ENCODE measurements at places on chromosomes 5 and 9.

- DNase-seq: no peak
Measured at GRCh38 chr9:134158753-134159392, 5.5 kb downstream of the RNU6ATAC start.

DNA sequence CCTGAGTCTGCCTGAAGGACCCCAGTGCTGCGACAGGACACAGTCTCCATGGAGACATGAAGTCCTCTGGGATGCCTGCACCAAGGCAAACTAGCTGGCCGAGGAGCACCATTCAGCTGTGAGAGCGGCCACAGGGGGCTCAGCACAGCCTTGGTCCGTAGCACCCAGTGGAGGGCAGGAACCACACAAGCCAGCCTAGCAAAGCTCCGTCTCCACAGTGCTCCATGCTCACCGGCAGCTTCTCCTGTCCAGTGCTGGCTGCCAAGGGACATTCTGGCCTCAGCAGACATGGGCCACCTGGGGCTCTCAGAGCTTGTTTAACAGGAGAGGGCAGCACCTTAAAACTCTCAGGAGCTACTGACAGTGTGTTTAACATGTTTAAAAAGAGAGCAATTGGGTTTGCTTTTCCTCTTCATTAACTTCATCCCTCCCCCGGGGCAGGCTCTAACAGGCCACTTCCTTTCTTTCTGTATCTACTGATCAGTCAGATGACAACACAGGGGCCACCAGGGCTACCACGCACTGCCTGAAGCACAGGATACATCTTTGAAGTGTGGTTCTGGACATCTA is 57.0 kb downstream of the SECISBP2 start:
- no peak for DNase-seq

- no peak for DNase-seq
Measured at GRCh38 chr5:151028717-151029116, 8.3 kb downstream of the GPX3 start.

DNA sequence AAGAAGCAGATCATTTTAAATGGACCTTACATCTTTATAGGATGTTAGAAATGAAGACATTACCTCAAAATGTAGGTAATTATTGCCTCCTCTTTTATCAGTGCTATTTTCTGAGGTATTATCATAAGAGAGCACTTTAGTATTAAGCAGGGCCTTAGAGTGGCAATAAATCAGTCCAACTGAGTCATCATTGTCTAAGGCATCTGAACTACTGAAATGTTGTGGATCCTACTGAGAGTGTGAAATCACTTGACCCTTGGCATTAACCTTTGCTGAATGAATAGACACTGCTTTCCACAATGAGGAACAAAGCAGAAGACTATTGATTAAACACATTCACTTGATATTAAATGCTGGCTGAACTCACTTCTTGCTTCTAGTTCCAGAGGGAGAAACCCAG is 224.6 kb upstream of the ARRDC3 start:
- DNase-seq: no peak

DNA sequence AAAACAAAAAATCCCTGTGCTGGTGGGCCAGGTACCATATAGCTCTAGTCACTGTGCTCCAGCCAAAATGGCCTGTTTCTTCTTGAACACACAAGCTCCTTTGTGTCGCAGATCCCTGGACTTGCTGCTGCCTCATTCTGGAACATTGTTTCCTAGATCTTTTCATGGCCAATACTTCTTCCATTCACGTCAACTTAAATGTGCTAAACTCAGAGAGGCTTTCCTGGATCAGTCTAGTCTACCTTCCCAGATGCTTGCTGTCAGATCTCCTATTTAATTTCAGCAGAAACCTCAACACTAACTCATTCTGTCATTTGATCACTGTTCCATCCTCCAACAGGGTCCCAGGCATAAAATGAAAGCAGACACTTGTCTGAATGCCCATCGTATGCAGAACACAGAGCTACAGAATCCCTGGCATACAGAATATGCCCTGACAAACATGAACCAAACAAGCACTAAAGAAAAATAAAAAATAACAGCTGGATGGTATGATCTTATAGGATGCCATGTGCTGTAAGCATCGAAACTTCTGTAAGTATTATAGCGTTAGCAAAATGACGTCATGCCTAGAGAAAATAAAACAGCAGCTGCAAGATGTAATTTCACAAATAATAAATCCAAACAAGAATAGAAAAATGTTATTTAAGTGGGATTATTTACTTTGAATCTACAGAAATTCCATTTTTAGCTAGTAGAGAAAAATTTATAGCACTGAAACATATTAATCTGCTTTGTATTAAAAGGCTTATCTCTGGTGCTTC is 403.7 kb upstream of the DAP start:
- peak; percentile 29 for DNase-seq

DNA sequence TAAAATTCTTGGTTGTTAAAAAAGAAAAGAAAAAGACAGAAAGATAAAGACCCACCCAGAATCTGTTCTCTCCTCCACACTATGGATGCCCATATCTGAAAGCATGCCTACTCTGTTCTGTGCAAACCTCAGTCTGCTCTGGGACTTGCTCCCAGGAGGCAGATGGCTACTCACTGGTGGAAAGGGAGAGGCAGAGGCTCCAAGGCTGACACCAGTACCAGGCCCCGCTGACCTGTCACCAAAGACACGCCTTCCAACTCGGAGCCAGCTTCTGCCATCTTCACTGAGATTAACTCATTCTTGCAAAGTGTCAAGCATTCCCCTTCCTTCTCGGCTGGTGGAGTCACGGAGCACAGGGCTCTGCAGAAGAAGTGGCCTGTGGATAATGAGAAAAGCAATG is 21.6 kb downstream of the SH3TC2 start:
- DNase-seq: no peak

GRCh38 chr5:169202969-169203368 is 98.0 kb downstream of the SLIT3 start:
- no peak for DNase-seq

DNA sequence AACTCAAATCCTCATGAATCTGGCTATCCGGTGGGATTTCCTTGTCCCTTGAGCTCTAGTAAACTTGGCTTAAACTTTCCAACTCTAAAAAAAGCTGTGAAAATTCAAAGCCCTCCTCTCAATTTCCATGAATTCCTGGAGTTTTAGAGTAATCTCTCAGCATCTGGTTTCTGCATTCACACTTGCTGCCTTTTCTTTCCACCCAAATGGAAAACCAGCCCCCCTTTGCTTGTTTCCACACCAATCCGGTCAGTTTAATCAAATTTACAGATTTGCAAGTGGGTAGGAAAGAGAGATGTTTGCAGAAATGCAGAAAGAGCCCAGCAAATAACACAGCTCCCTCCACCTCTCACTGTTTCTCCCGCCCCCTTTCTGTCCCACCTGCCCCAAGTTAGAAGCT is 91.1 kb downstream of the ENC1 start:
- no peak for DNase-seq

- DNase-seq: no peak
Measured at GRCh38 chr9:10235376-10235775, 377.4 kb downstream of the PTPRD start.

GRCh38 chr5:72673623-72674022 is 142.8 kb upstream of the TNPO1 start:
- DNase-seq: no peak

DNA sequence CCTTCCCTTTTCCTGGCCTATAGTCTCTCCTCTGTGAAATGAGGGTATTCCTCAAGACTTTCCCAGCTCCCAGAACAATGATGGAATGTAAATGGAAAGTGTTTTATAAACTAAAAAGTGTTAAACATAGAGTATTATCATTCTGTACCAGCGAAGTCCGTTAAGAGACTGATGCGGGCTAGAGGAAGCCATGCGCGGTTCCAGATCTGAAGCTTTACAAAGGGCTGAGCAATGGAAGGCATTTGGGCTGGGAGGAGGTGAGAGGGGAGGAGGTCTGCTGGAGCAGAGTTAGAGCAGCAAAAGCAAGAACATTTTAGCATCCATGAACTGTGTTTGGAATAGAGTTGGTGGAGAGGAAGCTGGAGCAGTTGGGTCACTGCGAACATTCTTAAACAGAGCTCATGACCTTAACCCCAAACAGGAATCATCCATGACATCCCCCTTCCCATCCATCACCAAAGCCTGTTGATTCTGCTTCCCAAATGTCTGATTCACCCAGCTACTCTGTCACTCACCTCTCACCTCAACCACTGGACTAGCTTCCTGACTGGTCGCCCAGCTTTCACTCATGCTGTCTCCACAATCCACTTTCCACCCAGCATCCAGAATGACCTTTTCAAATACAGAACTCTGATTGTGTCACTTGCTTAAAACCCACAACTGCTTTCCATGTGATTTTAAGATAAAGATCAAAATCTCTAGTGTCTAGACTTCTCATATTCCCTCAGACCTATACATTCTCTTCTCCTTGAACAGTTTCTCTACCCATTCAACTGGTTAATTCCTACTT is 37.1 kb downstream of the CDK5RAP2 start:
- no peak for DNase-seq

DNA sequence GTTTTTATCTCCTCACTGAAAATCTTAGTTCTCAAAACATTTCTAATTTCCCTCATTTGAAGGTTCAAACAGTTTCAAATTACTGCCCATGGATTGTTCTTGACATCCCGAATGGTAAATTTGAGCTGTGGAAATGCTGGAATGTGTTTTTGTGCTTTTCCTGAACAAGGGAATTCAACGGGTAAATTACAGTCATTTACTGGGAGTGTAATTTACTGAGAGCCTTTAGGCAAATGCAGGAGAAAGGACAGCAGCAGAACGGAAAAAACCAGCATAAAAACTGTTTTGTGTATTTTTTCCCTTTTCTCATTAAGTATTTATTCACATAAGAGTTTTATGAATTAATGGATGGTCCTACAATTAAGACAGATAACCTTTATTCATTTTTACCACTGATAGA is 139.2 kb downstream of the PBX3 start:
- no peak for DNase-seq

GRCh38 chr9:105757496-105758251 is 63.3 kb downstream of the TMEM38B start:
- no peak for DNase-seq

DNA sequence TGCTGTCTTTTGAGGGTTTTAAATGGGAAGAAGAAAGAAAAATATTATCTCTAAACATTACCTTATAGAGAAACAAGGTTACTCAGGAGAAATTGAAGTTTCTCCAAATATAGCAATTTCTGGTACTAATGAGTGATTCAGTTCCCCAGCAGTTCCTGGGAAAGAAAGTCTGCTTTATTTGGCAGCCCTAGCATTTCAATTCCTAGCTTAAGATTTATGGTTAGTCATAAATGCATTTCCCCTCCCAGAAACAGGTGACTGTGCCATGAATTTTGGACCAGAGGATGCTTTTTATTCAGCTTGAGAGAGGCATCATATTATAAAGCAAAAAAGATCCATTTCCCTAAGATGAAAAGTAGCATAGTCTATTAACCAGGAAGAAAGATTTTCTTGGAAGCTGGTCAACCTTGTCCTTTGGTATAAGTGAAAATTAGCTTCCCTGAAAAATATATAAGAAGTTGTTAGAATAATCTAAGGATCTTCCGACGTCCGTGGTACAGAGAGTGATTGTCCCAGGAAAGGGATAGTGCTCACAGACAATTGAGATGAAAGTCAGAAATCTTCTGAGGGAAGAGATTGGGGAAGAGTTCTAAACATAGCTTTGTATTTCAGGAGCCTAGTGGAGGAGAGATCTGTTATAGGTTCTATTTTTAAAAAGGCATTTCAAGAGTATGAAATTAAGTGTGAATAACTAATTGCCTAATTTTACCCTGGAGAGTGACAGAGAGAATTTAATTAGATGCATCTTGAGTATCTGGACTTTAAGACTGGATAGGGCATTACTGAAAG is 164.9 kb downstream of the ESM1 start:
- no peak for DNase-seq

DNA sequence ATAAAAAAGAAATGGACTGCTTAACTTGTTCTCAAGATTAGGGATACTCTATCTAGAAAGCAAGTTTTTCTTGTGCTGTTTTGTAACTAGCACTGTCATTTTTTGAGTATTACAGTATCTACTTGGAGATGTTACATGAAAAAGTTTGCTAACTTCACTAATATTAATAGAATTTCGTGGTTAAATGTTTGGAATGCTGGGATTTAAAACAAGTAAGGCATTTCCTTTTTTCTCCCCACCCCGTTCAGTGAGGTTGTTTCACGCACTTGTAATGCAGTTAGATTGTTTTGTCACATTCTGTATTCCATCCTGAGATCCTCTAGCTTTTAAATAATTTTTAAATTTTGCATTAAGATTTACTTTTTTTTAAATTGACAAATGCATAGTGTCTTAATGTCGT is 20.0 kb upstream of the TEK start:
- DNase-seq: no peak

GRCh38 chr5:127935398-127935797 is 148.2 kb upstream of the SLC12A2 start:
- DNase-seq: no peak

DNA sequence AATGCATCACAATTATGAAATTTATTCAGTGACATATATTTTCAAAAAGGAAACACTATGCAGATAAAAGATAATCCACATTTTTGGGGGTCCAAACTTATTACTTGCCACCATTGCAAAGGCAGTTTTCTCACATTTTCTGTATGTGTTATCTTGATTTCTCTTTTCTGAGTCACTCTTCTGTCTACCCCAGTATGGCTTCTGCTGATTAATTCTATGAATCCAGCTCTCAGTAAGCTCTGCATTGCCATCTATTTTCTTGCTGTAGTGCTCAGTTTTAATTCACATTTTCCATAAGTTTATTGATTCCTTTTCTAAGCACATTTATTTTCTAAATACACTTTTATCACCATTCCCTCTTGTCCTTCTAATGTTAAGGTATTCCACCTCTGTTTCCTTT is 1.7 kb downstream of the IFNA10 start:
- no peak for DNase-seq

DNA sequence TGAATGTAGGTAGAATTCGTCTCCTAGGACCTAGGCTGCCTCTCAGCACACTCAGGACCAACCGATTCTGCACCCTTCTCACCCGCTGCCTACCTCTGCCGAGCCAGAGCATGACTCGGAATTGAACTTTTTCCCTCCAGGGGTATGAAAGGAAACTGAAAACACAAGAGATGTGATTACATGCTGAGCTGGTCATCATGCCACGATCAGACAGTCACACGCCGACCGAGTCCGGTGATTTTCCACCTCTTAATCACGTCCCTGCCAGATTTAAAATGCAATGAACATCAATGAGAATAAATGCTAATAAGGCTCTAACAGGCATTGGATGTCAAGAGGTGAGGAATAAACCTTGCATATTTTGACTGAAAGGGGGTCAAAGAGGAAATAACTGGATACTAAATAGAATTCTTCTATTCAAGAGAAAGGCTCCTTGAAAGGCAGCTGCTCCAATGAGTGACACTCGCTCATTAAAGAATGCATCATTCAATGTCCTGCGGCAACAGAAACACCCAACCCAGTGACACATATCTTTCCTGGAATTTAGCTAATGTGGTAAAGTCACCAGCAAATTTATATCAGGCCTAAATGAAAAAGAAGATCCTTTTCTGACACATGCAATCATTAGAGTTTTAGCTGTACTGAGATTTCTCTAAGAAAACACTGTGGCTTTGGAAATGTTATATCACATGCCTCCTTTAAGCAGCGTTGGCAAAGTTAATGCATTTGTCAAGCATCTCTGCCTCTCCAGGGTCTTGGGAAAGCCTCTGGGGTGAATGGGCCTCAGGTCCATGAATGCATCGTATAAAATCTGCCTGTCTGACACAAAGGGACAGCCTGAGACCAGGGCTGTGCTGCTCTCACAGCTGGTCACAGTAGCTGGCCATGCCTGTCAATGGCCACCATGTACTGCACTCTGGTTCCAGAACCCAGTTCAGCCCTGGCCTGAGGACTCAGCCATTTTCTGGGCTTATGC is 128.7 kb downstream of the SPOCK1 start:
- DNase-seq: no peak

- DNase-seq: no peak
Measured at GRCh38 chr9:26655166-26655565, 237.4 kb downstream of the CAAP1 start.

Measured in SHP77 (cell line).